ENCODE measurements at places on chromosomes 7 and 10.

- no peak for DNase-seq
Observed at GRCh38 chr7:152661479-152661878, 14.5 kb downstream of the XRCC2 start.

DNA sequence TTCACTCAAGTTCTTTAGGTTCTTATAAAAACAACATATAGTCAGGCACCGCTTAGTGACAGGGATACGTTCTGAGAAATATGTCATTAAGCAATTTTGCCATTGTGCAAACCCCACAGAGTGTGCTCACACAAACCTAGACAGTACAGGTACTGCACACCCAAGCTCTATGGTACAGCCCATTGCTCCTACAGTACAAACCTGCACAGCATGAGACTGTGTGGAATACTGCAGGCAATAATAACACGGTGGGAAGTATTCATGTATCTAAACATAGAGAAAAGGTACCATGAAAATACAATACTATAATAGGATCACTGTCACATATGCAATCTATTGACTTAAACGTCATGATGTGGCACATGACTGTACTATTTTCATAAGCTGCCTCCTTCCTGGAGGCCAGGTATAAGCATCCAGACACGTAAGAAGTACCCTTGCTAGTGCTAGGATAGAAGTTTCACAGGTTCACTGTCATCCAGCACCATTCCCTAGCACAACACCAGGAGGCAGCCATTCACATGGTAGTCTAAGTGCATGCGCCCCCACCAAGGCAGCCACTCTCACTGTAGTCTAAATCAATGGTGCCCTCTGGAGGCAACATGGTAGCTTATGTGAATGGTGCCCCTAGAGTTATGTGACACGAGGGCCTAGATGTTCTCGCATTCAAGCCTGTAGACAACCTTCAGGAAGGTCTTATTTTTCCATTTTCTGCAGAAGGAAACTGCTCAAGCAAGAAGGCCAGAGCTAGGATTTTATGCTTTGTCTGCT lies 98.5 kb downstream of the ARHGAP22 start:
- no peak for DNase-seq

GRCh38 chr10:124144536-124144935 lies 51.1 kb upstream of the CHST15 start:
- no peak for DNase-seq

DNA sequence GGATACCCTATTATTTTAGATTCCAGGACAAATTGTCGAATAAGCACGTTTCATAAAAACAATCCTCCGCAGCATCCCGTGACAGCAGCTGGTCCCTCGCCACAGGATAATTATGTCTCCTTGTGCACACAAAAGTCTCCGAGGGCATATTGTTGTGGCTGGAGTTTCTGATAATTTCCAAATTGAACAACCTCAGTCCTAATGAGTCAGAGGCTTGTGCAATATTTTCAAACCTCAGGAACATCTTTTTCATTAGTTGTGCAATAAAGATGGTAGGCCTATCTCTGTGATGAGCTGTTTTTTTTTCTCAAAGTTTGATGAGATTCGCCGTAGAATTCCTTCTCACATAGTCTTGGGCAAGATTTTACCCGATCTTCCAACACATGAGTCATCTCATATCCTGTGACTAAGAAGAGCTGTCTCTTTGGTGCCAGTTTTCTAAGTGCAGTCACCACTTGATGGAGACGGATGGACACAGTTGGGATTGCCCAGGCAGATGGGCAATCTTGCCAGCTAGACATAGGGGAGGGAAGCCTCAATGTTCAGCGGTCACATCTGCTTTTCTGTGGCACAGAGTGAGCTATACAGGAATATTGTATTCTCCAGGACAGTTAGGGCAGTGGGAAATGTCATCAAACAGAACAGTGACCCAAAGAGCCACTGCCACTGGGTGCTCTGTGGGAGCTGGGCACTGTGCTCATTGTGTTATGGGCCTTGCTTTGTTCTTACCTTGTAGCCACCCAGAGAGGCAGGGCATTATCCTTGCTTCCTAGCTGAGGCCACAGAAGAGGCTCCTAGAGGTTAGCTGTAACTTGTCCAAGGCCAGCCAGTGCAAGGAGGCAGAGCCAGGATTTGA lies 7.8 kb downstream of the HTRA1 start:
- DNase-seq: no peak

- DNase-seq: no peak
Observed at GRCh38 chr10:78194050-78194449, 160.4 kb downstream of the RPS24 start.

DNA sequence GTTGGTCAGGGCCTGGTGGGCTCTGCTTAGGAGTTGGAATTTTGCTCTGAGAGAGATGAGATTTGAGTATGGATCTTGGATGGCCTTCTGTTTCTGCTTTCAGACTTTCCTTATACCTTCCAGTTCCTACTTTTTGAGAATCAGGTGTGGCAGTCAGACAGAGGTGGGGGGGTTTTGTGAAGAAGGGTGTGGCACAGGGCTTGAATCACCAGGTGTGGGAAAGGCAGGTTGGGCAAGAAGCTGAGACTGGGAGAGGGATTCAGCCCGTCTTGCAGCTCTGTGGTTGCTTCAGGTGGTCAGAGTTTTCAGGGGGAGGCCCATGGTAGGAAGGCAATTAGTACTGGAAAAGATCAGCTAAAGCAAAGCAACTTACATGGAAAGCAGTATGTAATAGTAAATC lies 340.2 kb downstream of the LRMDA start:
- no peak for DNase-seq

GRCh38 chr7:133886086-133886485 lies 241.1 kb upstream of the LRGUK start:
- DNase-seq: no peak

DNA sequence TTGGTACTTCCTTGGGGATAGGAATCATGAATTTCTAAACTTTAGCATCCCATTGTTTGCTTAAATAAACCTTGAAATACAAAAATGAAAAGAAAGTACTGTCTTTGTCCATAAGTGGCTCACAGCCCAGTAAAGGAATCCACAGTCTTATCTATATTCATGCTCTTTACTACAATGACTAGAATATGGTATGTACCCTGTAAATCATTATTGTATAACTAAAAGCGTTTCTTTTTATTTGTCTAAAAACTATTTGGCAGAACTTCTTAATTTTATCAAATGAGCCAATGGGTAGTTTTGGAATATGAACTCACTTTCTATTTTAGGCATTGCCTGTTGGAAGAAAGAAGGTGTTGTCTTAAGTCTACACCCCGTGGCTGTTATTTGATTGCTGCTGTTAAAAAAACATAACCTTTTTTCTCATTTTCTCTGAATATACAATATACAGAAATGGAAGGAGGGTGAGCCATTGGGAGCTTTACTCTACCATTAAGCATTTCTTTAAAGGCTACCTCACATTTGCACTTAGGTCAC lies 12.4 kb upstream of the STRIP2 start:
- DNase-seq: no peak

GRCh38 chr7:70679661-70680060 lies 452.3 kb upstream of the GALNT17 start:
- no peak for DNase-seq

DNA sequence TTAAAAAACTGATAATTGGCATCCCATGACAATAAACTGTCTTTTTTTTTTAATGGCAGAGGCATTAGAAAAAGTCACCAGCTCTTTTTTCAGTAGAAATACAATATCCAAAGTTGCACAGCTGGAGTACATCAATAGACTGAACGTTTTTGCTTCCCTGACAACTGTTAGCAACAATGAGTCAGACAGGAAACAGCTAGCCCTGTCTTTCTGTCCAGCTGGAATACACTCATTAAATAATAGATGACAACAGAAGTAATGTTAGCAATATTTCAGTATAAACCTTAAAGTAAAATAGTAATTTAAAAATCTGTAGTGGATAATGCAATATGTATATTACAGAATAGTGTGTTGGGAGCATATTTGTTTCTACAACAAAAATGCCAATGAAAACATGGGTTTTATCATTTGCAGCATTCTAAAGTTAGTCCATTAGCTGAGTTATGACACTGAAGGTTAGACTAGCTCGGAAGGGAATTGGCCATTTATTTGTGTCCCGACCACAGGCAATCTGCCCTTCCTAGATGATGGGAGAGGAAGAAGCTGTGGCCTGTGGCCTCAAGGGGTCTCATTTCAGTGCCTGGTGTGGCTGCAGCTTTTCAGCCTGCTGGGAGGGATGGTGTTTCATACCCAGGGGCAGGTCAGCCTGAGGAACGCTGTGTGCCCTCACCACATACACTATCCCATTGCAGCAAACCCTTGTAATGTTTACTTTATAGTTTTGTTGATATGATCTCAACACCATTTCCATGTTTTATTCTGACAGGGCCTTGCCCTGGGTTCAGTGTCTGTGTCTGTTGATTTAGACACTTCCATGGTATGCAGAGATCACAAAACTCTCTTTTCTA lies 173.3 kb downstream of the SLC16A9 start:
- no peak for DNase-seq

- DNase-seq: no peak
Observed at GRCh38 chr10:95572131-95572820, 11.1 kb upstream of the SORBS1 start.

DNA sequence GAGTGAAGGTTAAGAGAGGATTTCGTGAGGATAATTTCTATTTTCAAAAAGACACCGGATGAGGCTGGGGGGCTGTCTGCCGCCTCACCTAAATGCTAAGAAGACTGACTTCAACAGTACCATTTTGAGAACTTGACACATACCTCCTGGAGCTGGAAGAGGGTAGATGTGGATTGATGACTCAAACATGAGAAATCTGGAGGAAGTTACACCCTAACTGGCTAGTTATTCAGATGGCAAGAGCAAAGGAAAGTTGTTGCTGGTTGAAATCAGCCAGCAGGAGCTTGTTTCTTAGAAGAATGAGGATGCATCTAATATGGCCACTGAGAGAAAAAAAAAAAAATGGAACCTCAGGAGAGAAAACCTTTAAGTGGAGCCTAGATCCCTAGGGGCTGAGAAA lies 76.2 kb upstream of the KIAA1217 start:
- no peak for DNase-seq

DNA sequence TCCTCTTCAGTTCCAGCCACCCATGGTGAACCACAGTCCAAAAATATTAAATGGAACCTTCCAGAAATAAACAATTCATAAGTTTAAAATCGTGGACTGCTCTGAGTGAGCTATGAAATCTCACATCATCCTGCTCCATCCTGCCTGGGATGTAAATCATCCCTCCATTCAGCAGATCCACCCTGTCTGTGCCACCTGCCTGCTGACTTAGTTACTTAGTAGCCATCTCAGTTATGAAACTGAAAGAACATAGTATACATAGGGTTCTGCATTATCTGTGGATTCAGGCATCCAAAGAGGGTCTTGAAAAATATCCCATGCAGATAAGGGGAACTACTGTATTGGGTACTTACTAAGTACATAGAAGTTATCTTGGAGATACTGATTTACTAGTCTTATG lies 89.0 kb downstream of the ST8SIA6 start:
- DNase-seq: no peak

- DNase-seq: no peak
Observed at GRCh38 chr10:94193466-94193924, 169.2 kb downstream of the NOC3L start.

DNA sequence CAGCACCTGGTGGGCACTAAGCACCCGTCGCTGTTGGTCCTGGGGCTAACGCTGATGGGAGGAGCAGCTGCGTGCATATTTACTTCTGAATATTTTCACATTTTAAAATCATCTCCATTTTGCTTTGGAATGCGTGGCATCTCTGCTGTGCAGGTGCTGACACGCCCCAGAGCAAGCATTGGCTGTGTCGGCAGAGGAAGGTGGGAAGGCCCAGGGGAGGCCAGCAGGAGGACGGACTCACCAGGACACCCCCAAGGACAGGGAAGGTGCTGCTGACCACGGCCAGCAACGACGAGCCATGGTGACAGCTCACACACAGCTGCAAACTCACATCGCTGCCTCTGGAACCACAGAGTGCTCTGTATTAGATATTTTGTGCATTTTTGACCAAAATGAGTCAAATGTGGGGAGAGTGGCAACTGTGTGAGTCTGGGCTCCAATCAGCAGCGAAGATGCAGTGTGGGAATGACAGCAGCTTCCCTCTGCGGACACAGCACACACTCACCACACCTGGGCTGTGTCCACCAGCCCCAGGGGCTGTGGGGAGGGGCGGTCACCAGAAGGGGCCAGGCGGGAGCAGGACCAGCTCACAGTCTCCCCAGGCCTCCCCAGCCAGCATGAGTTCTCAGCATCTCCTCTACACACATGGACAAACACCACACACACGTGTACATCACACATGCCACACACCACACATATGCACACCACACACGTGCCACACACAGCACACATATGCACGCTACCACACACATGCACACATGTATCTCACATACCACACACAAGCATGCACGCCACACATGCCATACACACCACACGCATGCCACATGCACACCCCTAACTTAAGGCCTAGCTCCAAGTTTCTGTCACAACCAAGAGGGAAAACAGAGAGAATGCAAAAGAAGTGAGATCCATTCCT lies 58.2 kb downstream of the PTPRN2 start:
- DNase-seq: no peak

- no peak for DNase-seq
Observed at GRCh38 chr10:99964791-99965190, 45.0 kb downstream of the DNMBP start.

DNA sequence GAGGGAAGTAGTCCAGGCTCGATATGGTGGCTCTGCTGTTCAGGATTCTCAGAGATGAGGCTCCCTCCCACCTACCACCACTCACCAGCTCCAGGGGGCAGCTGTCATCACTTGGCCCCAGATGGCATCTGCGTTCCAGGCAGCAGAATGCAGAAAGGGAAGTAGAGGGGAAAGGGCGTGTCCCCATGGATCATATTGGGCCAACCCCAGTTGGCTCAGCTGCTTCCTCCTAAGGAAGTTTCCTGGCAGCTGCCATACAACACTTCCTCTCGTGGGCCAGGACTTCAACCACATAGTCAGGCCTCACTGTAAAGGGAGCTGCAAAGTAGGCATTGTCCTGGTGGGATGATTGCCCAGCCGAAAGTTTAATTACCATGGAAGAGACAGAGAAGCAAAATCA lies 1.6 kb upstream of the TEX36 start:
- no peak for DNase-seq

GRCh38 chr7:132377015-132377414 lies 199.3 kb downstream of the PLXNA4 start:
- no peak for DNase-seq

DNA sequence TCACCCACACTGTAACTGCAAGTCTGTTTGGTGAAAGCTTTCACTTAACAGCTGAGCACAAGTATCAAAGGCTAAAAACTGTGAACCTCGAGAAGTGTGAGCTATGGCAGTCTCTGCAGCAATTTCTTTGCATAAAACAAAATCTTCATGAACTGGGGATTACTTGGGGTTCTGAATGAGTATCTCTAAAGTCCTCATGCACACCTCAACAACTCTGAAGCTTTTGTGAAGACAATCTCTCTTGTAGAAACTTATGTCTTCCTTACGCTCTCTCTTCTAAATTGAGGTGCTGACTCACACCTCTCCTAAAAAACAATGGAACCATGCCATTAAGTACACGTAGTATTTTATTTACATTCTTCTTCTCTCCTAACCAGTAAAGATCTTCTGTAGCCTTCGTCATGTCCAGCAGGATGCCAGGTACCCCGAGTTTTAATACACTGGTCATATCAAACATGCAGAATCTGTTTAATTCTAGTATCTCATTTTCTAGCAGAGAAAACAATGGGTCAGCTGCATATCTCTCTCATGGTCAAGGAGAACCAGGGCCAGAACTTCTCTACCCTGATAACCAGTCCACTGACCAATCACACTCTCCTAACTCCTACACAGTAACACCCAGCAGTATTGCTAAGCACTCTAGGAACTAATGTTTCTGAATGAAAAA lies 76.9 kb downstream of the UBE2H start:
- no peak for DNase-seq

- no peak for DNase-seq
Observed at GRCh38 chr7:29810813-29811482, 4.6 kb downstream of the WIPF3 start.

GRCh38 chr7:154857240-154857639 lies 145.7 kb downstream of the PAXIP1 start:
- no peak for DNase-seq

Measured in stimulated activated CD4-positive, alpha-beta T cell treated with anti-CD3 and anti-CD28 coated beads, Interleukin-1b, Interleukin-23, amount 100 ng/mL, for 4 hours (primary cell).